ENCODE measurements at places on chromosomes 6 and 20.

DNA sequence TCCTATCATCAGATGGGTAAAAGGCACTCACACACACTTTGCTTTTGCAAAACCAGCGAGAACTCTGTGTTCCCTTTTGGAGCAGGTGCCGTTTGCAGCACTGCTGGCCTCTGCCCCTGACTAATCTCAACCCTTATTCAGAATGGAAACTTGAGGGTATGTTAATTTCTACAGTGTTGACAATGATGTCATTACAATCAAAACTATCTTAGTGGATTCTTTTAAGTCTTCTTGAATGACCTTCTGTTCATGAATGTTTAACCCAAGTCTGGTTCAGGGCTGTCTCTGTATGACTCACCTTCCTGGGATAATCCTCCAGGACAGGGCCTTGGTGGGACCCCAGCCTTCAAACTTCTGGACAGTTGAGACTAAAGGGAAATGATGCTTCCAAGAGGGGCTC lies 197.9 kb downstream of the CDH4 start:
- DNase-seq, result no peak

DNA sequence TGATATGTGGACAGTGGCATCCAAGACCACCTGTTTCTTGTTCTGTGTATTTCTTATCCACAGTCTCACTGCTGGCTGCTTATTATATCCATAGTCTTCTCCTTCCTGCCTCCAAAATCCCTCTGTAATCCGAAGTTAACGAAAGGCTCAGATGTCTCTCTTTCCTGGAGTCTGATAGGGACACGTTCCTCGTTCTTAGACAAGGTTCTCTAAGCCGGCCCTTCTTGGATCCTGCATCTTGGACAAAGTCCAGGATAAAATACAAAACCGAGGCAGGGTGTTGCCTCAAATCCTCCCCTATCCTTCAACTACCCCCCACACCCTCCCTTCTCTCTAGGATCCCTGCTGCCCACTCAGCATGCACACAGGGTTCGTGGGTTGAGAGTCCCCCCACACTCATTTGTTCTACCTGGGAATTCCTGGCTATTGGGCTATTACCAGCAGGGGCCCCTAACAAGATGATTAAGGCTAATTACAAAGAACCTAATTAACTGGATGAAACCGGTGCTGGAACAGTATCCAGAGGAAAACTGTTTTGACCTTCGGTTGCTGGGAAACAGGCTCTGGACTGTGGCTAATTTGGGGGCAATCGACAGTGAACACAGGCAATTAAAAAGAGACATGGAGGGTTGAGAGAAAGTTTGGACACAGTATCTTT lies 32.7 kb upstream of the MRPS10 start:
- DNase-seq, result peak; percentile 64

GRCh38 chr6:150967381-150967780 lies 101.9 kb downstream of the MTHFD1L start:
- no peak for DNase-seq

GRCh38 chr6:71205336-71205956 lies 83.2 kb upstream of the OGFRL1 start:
- no peak for DNase-seq

DNA sequence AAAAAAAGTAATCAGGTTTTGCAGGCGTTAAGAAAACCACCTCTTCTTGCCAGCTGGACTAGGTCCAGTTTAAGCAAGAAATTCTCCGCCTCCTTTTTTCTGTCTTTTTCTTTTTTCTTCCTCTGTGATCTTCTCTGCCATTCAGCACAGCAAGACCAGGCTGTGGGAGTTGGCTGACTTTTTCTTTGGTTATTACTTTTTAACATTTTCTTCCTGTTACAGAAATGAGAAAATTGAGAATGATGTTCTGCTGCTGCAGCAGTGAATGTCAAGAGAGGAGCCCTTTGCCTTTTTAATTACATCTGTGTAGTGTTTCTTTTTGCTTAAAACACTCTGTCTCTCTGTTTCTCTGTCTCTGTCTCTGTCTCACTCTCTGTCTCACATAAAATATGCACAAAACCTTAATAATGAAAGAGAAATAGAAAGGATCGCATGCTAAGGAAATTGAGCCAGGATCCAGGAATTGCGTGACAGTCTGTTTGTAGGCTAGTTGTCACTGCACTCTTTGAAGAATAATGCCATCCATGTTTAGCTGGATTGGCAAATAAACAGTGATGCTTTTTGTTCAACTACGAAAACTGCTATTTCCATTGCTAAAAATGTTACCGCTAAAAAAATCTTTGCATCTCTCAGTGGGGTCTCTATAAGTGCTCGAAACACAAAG lies 103.2 kb upstream of the SUPT3H start:
- no peak for DNase-seq

- peak; percentile 52 for DNase-seq
Observed at GRCh38 chr6:22306741-22307466, 10.1 kb upstream of the PRL start.

- no peak for DNase-seq
Observed at GRCh38 chr20:43404878-43405277, 52.8 kb upstream of the SRSF6 start.

DNA sequence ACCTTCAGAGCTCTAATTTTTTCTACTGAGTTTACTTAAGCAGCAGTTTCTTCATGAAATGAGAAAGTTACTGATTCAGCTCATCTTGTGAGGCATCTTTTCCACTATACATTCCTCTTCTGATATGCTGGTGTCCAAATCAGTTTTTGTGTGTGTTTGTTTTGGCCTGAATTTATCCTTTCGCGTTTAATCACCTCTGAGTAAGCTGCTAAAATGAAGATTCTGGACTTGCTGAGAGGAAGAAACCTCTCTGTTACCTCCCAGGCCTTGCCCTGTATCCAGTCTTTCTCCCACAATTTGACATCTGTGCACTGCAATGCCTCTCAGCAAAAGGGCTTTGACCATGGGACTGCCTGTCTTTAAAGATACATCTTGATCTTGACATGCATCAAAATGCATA lies 536.2 kb upstream of the NRSN1 start:
- no peak for DNase-seq

DNA sequence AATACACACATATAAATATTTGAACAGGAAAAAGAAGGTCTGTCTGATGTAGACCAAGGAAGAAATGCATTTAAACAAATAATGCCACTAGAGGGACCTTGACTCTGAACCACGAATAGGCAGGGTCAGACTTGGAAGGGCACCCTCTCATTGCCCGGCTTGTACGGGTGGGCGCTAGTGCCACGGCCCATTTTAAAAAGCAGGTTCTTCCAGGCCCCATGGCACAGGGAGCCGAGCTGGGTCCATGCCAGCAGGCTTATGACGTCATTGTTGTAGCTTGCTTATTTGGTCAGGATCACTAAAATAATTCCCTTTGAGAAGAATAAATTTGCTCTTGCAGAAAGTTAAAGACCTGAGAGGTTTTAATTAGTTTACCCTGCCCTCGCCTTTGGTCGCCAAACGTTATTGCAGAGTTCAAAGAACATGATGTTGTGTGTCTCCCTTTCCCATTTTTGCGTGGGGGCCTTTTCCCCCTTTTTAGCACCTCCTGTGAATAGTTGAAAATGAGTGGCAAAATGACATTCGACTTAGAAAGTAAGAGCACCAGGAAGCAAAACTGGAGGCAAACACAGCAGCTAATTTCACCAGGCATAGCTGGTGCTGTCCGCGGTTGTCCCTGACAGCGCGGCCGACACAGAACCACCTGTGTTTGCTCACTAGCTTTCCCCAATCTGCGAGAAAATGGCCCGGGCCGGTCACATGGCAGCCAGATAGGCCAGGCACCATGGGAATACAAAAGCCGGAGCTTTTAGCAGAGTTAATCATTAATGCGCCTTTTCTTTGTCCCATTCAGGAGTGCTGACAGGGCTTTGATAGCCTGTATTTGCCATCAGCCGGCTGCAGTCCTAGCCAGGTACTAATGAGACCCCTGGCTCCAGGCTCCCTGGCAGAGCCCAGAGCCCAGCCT lies 93.8 kb downstream of the FOXA2 start:
- no peak for DNase-seq

- DNase-seq, result no peak
Observed at GRCh38 chr6:119297049-119297448, 52.5 kb downstream of the MAN1A1 start.

DNA sequence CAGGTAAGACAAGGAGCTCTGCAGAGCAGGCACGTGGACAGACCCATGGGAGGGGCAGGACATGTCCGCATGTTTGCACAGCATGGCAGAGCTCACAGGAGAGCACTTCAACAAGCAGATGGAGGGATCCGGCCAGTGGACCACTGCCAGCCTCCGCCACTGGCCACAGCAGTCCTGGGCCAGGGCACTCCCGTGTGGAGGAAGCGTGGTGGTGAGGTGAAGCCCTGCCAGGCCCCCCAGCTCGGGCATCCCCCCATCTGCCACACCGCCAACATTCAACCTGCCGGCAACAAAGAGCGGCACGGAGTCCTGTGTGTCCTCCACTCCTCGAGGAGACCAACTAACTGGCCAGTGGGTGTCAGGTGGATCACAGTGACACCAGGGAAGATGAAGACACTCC lies 104.3 kb upstream of the AGPAT4 start:
- no peak for DNase-seq

DNA sequence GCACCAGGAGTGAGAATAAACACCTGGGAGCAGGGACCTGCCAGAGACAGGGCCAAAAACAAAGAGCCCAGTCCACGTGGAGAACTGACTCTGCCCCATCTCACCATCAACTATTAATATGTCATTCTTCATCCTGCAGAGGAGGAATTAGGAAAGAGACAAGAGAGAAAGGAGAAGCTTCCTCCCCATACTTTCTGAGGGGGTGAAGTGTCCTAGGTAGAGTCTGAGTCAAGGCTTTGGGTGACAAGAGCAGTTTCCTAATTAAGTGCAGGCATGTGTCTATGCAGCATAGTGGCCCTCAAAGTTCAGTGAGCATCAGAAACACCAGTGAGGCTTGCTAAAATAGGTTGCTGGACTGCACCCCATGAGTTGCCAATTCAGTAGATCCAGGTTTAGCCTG lies 40.7 kb upstream of the BMP2 start:
- DNase-seq, result no peak

GRCh38 chr6:21061892-21062291 lies 527.6 kb downstream of the CDKAL1 start:
- no peak for DNase-seq

- no peak for DNase-seq
Observed at GRCh38 chr6:140245296-140246040, 871.0 kb upstream of the CITED2 start.

DNA sequence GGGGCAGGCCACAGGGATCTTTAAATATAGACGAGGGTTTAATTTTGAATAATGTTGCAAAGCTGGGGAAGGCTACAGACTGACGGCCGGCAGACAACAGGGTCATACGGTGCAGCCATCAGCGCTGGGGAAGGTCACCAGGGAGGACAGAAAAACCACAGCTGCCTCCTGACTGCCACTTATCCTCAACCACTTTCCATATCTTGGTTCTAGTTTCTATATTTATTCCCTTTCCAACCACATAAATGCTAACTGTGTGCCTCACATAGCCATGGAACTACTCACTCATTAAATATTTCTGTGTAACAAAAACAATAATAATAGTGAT lies 85.7 kb upstream of the AGPAT4 start:
- no peak for DNase-seq

DNA sequence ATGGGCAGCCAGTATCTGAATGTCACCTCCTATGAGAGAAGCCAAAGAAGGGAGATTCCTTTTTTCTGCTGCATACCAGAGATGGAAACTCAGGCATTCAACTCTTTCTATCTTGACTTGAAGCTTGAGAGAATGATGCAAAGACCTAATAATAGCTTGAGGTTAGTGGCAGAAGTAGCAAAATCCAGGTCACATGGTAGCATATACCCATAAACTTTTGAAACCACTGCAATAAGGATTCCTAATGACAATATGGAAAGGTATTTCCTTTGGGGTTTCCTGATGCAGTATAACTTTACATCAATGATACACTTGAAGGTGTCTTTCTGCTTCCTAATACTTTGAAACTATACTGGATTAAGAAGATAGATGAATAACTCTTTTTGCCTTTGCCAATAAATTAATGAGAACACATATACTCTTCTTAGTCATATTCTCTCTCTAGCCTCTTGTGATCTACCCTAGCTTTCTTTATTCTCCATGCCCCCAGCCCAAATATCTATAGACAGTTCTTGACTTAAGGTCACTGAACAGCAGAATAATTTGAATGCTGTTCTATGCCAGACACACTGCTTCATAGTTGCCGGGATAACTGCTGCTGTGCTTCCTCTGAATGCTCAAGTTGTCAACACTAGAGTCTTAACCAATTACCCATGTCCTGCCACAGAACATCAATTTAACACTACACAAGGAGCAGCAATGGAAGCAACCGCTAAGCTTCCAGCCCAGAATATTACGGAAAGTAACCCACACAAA lies 155.5 kb upstream of the SIM1 start:
- no peak for DNase-seq

DNA sequence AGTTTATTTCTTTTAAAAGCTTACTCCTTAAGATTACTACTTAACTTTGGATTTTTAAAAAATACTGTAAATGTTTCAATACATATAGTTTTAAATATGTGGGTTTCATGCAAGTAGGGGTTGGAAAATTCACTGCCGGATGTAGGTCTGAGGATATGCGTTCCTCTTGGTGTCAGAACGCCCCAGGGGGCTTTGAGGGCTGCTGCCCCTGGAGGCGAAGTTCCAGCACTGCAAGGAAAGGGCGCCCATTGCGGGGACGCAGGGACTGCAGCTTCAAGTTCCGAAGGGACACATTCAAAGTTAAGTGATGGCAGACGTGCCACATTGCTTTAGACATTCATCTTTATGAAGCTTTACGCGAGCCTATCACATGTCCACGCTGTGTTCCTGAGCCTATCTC lies 152.9 kb downstream of the SOD2 start:
- DNase-seq, result no peak

DNA sequence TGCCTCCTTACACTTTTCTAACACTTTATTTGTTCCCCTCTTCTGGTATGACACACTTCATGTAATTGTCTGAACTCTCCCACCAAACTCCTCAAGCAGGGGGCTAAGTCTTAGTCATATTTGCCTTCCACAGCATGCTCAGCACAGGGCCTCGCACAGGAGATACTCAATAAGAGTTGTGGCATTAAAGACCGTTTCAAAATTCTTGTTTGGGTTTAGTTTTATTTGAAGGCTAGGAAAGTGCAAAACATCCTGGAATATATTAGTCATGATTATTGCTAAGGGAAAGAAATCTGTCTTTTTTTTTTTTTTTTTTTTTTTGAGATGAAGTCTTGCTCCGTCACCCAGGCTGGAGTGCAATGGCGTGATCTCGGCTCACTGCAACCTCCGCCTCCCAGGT lies 137.6 kb upstream of the ECI2 start:
- no peak for DNase-seq

GRCh38 chr6:4942673-4943009 lies 61.2 kb downstream of the RPP40 start:
- no peak for DNase-seq

- no peak for DNase-seq
Observed at GRCh38 chr20:63499338-63499969, 571 bp upstream of the EEF1A2 start.

DNA sequence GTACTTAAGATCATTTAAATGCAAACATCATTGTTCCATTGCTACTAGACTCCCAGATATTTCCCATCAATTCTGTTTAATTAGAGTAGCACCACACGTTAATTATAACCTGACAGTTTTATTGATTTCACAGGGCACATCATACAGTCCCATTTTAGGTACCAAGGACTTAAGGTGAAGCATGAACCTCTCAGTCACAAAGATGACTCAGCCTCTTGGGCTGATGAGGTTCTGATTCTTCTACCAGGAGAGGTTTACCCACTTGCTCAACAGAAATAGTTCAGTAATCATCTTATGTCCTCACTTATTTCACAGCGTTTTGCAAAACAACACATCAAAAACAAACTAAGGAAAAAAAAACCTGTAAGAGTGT lies 98.5 kb downstream of the HIVEP2 start:
- DNase-seq, result no peak

Data from NCI-H446 (cell line).